Suppressor macrophage treated with lipopolysaccharide for 1 hour (primary cell): ENCODE measurements at places on chromosomes 11 and 22.

- no peak for DNase-seq
Observed at GRCh38 chr11:75476739-75477613, 44.0 kb upstream of the KLHL35 start.

DNA sequence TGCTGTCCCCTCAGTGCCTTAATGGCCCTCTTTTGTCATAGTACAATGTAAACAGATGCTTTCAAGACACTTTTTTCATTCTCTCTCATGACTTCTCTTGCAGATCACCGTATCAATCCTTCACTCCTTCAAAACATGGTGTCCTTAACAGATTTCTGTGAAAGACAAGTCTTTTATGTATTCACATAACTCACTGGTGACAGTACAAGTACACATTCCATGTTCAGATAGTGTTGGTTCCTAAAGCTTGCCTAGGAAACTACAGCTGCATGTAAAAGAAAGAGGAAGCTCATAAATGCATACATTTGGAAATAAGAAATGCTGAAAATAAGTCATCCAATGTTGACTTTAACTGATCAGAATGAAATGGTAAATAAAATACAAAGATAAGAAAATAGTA, 5.0 kb upstream of the OR52E6 start:
- DNase-seq, result no peak

- DNase-seq, result no peak
Observed at GRCh38 chr11:86507249-86507845, 132.7 kb downstream of the CCDC81 start.

GRCh38 chr11:91686700-91687099, 537.9 kb upstream of the FAT3 start:
- no peak for DNase-seq

GRCh38 chr11:47918370-47918690, 62.0 kb upstream of the PTPRJ start:
- no peak for DNase-seq

DNA sequence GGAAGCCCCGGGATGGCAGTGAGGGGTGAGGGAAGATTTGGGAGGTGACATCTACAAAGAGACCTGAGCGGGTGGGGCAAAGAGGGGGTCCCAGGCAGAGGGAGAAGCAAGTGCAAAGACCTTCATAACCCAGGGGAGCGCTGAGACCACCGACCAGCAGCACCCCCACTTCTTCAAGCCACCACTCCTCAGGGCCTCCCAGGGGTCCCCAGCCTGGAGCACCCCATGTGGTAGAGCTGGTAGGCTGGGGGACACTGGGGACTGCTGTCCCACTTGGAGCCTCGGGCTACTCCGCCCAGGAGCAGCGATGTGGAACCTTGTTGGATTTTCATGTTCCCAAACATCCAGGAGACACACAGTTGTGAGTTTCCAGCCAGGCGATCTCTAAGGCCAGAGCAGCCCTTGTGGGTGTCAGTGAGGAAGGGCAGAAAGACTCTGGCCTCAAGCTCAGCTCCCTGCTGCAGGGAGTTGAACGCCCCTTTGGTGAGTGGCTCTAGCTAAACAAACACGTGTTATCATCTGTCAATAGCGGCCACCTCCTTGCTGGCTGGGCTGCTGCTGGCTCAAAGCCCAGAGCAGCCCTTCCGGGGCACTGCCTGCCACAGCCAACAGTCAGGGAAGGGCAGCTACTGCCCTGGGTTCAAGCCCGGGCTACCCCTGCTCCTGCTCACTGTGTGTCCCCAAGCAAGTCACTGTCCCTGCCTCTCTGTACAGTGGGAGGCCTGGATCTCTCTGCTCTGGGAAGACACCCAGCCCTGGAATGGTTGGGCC, 25.7 kb upstream of the CHKA start:
- peak; percentile 25 for DNase-seq

GRCh38 chr22:30249049-30250038, 2.8 kb upstream of the LIF start:
- no peak for DNase-seq

- no peak for DNase-seq
Observed at GRCh38 chr11:66849501-66850234, 6.4 kb downstream of the RCE1 start.

GRCh38 chr22:36976606-36977005, 42.6 kb downstream of the TST start:
- no peak for DNase-seq

DNA sequence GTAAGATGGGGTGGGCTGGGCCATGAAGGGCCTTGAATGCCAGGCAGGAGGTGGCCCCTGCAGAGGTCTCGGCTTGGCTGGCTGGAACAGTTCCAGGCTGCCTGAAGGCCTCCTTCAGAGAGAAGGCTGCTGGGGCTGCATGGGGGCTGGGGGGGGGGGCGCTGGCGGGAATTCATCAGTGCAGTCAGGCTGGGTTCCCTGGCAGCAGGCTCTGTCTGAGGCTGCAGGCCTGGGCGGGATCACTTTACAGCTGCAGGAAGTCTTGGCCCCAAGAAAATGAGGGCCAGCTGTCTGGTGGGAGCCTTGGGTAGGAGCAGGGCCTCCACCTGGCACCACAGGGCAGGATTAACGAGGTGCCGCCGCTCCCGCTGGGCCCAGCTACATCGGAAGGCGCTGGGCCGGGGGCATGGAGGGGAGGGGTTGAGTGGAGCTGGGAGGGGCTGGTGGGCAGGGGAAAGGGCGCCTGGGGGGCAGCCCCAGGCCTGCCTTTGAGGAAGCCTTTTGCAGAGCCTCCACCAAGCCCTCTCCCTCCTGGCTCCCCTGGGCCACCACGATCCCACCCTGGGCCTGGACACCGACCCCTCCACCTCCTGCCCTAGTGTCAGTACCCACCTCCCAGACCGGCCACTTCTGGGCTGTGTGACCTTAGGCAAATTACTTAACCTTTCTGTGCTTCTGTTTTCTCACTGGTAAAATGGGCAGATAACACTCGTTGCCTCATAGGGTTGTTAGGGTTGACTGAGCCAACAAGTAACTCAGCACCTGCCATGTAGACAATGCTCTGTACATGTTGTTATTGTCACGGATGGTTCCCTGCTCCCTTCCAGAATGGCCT, 31.0 kb upstream of the HMOX1 start:
- no peak for DNase-seq

DNA sequence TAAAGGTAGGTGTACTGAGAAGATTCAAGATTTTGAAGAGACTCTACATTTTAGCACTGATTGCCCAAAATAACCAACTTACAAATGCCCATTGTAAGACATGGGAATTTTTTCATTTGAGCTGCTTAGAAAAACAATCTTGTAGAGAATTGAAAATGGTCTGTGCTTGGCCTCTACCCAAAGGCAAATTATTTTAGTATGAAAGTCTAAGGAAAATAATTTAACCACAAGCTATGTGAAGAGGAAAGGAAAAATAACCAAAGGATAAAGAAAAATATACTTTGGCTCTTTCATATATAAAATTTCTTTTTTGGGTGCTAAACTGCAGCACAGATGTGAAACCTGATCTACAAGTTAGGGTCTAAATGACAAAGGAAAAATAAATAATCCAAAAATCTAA, 54.9 kb downstream of the ME3 start:
- DNase-seq, result no peak

DNA sequence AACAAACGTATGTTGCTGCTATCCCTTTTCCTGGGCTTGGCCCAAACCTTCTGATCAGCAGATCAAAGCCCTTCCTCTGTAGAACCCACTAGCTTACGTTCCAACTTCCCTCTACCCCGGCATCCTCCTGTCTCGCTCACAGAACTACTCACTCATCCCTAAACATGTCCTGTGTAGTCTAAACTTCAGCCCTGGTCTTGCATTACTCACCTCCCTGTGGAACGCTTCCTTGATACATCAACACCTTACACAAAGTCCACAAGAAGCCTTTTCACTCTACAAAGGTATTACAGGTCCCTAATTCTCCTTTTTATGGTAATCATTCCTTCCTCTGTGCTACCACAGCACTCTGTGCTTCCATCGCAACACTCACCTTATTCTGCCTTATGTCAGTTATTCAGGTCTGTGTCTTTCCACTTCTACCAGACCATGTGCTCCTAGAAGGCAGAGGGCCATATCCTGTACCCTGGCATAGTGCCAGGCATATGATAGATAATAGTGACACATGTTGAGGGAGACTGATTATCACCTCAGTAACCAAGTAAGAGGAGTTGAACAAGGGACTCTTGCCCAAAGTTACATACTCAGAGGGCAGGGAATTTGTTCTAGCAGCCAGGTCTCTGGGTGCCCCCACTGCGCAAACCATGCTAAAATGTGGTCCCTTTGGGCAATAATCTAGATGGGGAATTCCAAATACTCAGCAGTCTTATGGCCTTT, 41.6 kb downstream of the USP35 start:
- DNase-seq, result no peak

DNA sequence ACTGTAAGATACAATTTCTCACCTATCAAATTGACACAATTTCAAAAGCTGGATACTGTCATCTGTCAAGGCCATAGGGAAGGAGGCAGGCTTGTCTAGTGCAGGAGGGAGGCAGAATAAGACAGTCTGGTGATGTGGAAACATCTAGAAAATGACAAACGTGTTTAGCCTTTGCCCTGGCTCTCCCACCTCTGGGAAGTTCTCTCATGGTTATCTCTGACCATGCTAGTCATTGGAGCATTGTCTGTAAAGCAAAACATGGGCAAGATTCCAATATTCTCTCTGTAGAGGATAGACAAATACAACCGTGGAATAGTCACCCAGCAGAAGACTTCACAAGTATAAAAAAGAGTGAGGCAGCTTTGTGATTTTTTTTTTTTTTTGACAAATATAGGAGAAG, 9.1 kb upstream of the SERHL2 start:
- no peak for DNase-seq

- DNase-seq, result no peak
Observed at GRCh38 chr11:71542382-71542781, 4.6 kb downstream of the KRTAP5-8 start.

- DNase-seq, result no peak
Observed at GRCh38 chr22:37337204-37337943, 55.1 kb downstream of the CYTH4 start.
